ENCODE measurements at places on chromosomes 12 and 14.

DNA sequence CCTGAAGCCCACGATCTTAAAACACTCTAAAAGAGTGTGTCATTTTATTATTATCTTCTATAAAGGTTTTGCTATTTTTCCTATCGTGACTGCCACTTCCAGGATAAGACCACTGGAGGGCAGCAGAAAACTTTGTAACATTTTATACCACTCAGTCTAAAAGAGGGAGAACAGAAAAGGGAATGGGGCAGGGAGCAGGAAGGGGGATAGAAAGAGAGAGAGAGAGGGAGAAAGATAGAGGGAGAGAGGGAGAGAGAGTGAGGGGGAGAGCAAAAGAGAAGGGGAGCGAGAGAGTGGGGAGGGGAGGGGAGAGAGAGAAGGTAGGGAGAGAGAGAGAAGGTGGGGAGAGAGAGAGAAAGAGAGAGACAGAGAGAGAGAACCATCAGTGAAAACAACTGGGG, 2.0 kb upstream of the ART4 start:
- peak; percentile 72 for DNase-seq

GRCh38 chr14:65852689-65853088, 440.2 kb downstream of the FUT8 start:
- no peak for DNase-seq

DNA sequence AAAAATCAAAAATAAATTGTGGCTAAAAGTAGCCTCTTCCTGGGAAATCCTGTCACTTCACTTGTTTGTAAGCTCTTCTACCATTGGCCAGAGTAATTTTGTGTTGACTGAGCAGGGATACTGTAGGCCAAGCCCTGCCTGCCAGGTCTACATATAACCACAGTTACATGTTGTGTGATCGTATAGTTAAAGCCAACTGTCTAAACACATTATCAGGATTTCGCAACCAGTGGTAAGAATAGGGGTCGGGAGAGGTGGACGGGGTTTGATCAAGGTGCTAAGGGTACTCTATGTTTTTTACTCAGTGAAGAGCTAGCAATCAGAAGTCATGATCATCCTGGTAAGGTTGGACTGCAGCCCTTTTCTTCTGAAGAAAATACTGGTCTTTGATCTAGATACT, 13.4 kb downstream of the ANKRD13A start:
- no peak for DNase-seq

DNA sequence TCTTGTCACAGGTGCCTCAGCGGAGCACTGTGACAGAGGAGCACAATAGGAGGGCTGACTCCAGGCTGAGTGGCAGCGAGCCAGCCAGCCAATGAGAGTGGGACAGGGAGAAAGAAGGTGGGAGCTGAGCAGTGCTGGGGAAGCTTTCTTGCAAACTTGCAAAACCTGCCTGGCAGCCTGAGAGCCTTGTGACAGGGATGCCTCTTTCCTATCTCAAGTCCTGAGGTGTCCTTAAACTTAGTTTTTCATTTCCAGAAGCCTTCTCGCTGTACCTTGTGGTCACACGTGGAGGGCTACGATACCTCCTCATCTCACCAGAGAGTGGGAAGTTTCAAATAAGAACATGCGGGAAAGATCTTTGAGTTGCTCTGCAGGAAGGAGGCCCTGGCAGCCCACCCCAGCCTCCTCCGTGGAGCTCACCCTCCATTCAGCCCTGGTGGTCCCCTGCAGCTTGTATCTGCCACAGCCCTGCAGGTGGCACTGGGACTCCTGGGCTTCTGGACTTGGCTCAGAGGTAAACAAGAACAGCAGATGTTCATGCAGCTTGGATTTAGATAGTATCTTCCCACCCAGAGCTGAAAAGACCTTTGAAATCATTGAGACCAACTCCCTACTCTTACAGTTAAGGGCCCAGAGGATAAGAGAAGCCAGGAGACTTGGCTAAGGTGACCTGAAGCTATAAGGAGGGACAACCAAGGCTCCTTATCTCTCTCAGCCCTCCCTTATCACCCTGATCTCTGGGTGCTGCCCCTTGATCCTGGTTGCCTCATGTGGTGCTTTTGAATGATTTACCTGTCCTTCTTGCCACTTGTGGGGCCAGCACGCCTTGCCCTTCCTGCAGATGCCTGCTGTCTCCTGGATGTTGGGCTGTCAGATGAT, 153.5 kb upstream of the MAX start:
- DNase-seq = peak; percentile 76

DNA sequence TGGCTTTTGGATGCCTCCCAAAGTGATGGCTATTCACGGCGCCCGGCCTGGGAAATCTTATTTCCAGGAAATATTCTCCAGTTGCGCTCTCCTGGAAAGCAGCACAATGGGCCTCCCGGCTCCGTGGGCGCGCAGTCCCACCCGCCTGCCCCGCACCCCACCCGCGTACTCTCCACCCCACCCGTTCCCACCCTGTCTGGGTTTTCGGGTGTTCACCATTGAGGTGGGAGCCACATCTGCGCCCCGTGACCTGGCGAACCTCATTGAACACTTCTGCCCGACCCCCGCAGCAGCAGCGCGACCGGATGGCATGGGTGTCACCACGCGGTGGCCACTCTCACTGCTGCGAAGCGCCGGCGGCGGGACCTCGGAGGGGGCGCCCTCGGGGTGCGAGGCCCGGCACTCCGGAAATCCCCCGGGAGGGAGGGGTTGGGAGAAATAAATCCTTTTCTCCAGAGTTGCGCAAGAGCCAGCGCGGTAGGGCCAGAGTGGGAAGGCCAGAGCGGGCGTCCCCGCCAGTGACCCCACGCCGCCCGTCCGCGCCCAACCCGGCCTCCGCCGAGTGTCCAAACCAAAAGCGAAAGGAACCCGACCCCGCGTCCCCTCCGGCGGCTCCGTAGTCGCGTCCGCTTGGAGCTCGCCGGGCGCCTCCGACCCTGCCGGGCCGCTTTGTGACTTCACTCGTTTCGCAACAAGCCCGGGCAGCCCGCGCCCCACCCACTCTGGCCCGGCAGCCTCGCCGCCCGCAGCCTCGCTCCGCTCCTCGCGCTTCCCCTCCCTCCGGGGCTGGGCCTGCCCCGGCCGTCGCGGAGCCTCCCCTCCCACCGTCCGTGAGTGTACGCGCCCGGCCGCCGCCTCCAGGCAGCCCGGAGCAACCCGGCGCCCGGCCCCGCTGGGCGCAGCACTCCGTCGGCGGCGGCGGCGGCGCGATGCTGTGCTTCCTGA, at the start of gene DRAM1:
Gene DRAM1 (plus strand): TSS at position 720 of the 945 bp plus-strand sequence. CDS start 210 bp downstream, at position 930.
- DNase-seq = peak; percentile 95
